ENCODE measurements at places on chromosomes 12 and 14.

GRCh38 chr12:52776913-52777395 lies at the start of gene KRT76:
TSS of gene KRT76 (minus strand) at chr12:52777345. CDS start at chr12:52777291, 54 bp downstream.
- DNase-seq, result no peak

GRCh38 chr12:121033625-121034349 lies 5.3 kb downstream of the OASL start:
- peak; percentile 50 for DNase-seq

GRCh38 chr14:102568115-102568614 lies 24.3 kb upstream of the RCOR1 start:
- no peak for DNase-seq

DNA sequence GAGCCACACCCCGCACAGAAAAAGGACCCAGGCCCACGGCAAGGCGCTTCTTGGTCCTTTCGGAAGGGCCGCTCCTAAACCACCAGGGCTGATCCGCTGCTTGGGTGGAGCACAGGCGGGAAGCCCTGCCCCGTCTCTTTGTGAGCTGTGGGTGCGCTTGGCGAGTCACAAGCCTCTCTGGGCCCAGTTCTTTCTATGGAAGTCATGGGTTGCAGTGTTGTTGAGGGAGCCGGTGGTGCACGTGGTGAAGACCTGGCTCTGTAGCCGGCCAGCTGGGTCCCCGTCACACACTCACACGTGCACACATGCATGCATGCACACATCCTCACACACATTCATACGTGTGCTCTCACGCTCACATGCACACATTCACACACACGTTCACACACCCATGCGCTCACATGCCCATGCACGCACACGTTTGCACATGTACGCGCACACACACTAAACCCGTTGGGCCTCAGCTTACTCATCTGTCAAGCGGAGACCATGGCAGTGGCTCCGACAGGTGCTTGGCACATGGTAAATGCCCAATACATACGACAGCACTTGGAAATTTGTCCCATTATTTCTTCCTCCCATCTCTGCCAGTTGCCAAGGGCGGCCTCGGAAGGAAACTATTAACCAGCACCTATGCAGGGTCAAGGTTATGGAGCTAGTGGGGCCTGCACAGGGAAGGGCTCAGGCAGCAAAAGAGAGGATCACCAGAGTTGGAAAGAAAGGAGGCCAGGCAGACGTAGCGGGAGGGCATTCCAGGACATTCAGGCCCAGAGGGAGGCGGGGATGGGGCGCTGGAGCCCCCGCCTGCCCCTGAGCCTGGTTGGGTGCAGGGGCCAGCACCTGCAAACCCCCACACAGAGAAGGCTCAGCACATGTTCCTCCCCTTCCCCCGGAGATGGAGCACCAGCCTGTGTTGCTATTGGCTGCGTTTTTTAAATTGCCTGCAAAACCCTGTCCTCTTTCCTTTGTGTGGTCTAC lies 96.9 kb downstream of the SETD3 start:
- DNase-seq, result no peak

GRCh38 chr12:106239241-106239950 lies 8.4 kb downstream of the CKAP4 start:
- no peak for DNase-seq

GRCh38 chr14:70754991-70755390 lies 54.3 kb downstream of the MAP3K9 start:
- DNase-seq, result no peak

GRCh38 chr12:92335831-92336230 lies 190.2 kb upstream of the BTG1 start:
- no peak for DNase-seq

DNA sequence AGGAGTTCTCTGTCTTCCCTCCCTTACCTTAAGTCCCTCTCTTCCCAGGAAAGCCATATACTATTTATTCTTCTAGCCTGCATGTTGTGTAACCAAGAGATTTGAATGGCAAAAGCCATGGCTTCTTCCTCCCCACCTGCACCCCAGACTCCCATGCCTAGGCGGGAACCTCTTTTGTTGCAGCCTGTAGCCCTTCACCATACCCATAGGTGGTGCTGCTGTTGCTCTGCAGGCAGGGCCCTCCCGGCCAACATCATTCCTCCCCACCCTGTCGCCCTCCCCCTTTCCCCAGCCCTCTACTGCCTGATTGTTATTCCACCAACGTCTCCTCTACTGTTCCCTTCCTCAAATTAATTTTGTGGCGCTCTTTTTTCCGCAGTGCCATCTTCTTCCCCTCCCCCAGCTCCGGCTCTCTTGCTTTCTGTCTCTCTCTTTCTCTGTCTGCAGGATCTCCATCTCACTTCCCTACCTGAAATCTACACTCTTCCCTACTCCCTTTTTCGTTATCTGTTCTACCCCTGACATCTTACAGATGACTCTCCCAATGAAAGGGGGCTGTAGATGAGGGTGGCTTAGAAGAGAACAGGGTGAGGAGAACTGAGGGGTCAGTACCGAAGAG lies 13.8 kb downstream of the NGDN start:
- DNase-seq, result no peak

- no peak for DNase-seq
Measured at GRCh38 chr12:50263832-50264231, 19.5 kb downstream of the LIMA1 start.

GRCh38 chr12:56034586-56035332 lies 7.0 kb upstream of the RPS26 start:
- DNase-seq, result no peak

GRCh38 chr12:75722714-75723200 lies 211.3 kb upstream of the KRR1 start:
- DNase-seq, result no peak

DNA sequence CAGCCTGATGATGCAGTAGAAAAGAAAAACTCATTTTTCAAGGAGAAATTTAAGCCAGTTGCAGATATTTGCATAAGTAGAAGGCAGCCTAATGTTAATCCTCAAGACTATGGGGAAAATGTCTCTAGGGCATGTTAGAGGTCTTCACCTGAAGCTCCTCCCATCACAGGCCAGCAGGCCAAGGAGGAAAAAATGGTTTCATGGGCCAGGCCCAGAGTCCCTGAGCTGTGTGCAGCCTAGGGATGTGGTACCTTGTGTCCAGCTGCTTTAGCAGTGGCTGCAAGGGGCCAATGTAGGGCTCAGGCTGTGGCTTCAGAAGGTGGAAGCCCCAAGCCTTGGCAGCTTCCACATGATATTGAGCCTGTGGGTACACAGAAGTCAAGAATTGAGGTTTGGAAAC lies 1946.7 kb upstream of the FLRT2 start:
- no peak for DNase-seq

DNA sequence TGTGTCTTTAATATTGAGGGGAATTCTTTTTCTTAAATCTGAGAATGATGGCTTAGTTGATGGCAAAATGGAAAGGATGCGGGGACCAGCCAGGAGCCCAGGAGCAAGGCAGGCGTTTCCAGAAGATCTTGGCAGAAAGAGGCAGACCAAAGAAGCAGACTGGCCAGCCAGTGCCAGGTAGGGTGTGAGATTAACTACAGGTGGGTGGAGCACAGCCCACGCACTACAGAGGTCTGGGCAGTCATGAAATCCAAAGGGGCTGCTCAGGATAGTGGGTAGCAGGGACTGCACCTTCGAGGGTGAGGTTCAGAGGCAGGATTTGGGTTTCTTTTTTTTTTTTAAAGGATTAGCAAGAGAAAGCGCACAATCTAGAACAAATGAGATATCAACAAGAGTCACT lies 17.7 kb upstream of the PCNX1 start:
- DNase-seq, result no peak

DNA sequence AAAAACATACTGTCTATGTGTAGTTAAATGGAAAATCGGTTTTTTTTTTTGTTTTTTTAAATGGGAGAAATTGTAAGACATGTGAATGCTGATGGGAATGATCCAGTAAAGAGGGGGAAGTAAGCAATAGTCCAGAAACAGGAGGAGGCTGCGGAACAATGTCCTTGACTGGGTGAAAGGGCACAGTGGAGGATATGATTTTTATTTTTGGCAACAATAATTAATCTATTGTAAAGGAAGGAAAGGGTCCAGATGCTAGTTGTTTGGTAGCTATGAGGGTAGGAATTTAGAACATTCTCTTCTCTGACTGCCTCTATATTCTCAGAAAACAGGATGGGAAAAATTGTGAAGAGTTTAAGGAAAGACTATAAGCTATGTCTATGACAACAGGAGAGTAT lies 76.6 kb downstream of the RPL10L start:
- no peak for DNase-seq

- DNase-seq, result no peak
Measured at GRCh38 chr14:75553157-75553556, 25.3 kb upstream of the FLVCR2 start.

DNA sequence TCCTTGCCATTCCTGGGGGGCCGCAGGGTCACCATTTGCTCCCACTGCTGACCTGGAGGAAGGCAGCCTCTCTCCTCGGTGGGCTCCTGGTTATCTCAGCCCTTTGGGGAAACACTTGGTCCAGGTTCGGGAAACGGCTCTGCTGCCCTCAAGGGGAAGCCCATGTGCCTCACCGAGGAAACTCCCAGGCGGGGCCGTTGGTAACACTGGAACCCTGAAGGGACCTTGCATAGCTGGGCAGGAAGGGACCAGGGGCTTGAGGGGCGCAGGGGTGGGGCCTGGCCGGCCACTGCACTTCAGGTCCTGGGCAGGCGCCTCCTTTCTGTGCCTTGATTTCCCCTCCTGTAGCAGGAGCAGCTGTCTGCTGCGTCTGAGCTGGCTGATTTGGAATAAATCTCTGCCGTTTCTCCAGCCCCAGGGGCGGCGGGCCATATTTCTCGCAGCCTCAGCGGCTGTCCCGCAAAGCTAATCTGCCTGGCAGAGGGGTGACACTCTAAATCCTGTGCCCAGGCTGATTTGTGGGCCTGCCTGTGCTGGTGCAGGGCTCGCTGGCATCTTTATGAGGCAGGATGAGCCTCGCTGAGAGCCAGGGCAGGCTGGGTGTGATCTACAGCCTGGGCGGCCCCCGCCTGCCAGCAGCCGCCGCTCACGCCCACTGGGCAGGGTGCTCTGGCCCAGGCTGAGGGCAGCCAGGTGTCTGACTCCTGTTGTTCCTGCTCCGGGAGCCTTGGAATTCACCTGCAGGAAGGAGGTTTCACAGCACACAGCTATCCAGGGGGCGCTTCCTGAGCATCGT lies 49.7 kb downstream of the KIF26A start:
- DNase-seq, result no peak

GRCh38 chr14:101961746-101962502 lies 2.4 kb upstream of the DYNC1H1 start:
- no peak for DNase-seq

DNA sequence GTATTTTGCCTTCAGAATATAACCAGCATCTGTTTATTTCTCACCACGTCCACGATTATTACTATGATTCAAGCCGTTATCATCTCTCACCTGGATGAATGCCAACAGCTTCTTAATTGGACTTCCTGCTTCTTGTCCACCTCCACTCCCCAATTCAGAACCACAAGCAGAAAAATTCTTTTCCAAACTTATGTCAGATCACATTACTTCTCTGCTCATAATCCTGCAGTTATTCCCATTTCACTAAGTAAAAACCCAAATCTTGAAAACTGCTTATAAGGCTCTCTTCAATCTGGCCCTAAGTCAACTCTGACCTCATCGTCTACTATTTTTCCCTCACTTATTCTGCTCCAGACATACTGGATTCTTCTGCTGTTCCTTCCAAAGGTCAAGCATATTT lies 2.0 kb downstream of the CRY1 start:
- no peak for DNase-seq

GRCh38 chr14:69710378-69710777 lies 56.6 kb upstream of the SRSF5 start:
- no peak for DNase-seq

DNA sequence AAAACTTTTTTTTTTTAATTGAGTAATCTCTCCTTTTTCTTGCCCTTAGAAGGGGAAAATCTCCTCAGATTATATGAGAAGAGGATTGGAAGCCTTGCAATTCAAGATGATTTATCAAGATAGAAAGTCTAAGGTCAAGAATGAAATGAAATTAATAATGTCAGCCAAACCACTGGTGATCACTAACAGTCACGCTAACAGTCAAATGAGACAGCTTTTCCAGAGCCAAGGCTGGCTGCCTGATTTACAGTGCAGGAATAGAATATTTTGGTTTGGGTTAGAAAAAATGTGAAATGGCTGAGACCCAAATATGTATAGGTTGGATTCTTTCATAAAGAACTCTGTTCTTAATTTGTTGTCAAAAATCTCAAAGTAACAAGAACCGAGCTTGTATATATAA lies 204.3 kb downstream of the PPM1H start:
- DNase-seq, result no peak

- no peak for DNase-seq
Measured at GRCh38 chr12:89200217-89200616, 152.1 kb downstream of the DUSP6 start.

GRCh38 chr14:57981817-57982560 lies 116.1 kb upstream of the SLC35F4 start:
- DNase-seq, result no peak

DNA sequence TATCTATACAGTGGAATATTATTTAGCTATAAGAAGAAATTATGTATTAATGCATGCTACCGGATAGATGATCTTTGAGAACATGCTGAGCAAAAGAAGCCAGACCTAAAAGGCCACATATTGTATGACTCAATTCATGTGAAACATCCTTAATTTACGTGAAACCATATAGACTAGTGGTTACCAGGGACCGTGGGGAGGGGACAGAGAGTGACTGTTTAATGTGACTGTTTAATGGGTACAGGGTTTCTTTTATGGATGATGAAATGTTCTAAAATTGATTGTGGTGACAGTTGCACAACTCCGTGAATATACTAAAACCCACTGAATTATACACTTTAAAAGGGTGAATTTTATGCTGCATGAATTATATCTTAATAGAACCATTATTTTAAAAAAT lies 8.5 kb upstream of the BCL7A start:
- no peak for DNase-seq

DNA sequence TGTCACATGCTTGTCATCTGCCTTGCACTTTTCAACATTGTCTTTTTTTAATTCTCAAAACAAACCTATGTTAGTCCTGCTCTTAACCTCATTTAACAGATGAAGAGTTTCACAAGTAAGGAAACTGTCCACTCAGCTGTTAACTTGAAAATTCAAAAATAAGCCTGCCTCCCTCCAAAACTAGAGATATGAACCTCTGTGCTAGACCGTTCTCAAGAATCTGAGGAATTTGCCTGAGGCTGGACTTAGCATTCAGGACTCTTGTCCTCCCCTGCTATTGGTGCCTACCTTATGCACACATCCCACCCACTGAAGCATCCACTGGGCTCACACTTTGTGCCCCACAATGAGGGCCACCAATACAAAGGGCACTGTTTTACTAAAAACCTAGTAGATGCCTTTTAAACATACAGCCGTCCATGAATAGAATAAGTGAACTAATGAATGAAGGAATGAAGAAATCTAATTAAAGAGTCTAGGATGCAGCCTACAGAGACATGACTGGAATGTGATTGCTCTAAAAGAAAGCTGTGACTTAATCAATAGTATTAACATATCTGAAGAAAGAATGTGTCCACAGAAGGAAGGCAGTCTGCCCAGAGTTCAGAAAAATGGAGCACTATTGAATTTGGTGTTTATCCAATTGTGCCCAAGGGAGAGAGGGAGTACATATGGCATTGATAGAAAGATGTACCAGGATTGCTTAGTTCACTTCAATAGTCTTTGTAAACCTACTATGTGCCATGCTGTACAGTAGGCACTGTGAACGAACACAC lies 238.5 kb downstream of the SPTSSA start:
- no peak for DNase-seq
